ENCODE measurements at places on chromosomes 5 and 9.

- DNase-seq: no peak
Measured at GRCh38 chr5:29017501-29017900, 1979.1 kb upstream of the CDH9 start.

DNA sequence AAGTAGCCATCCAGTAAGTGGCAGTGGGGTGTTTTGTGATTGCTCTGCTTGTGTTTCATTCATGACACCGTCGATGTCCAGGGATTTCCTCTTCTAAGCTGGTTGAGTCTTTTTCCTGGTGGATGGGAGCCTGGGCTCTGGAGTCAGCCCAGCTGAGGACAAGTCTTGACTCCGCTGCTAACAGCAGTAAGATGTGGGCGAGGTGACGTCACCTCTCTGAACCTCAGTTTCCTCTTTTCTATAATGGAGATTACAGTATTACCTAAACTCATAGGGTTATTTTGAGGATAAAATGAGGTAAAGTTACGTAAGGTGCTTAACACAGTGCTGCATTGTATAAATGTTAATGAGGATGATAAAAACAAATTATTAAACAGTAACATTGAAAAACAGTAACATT, 21.3 kb downstream of the FGF1 start:
- DNase-seq: no peak

DNA sequence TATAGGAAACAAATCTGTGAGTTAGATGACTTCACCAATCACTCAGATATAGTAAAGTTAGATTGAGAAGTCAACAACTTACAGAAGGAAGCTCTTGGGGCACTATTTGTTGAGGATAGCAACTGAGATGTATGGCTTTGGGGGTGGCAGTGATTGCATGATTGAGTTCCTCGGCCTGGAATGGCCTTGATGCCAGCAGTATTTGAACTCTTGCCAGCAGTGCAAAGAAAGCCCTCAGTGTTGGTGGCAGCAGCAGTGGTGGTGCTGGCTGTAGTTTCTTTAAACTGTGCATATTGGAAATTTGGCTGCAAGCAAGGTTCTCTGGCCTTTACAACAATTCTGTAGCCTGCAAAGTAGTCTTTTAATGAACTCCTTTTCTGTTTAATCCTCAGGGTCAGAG, 41.4 kb upstream of the PJA2 start:
- no peak for DNase-seq

DNA sequence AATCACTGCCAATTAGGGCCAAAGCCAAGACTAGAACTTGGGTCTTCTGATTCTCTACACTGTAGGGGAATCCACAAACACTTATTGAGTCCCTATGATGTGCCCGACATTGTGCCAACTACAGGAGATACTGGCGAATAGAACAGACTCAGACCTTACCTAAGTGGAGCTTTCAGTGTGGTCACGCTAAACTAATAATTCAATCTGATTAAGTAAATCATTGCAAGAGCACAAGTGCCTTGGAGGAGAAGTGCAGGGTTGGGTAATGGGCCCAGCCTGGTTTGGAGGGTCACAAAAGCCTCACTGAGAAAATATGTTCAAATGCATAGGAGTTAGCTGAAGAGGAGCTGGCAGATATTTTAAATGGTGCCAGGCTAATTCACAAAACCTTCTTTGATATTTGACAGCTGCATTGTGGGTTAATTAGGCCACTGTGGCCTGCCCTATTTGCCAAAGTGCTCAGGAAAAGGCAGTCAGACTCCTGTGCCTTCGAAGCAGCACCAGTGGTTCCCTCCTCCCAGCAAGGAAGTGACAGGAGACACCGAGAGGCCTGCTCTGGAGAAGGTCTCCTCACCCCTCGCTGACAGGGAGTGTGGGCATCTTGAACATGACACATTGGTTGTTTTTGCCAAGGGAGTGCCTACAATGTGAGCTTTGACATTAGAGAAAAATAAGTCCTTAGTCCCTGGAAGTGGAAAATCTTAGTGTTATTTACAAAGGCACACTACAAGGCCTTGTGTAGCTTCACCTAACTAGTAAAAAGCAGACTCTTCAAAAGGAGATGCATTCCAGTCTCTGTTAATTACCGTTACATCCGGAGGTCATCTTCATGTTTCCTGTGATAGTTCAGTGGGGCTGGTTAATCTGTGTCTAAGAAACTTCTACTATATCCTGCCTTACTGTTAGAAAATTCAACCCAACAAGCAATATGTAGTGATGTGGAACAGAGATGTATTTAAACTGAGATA, 24.1 kb upstream of the TRAF1 start:
- no peak for DNase-seq

GRCh38 chr5:147753765-147754164, 28.8 kb downstream of the JAKMIP2 start:
- DNase-seq: no peak

DNA sequence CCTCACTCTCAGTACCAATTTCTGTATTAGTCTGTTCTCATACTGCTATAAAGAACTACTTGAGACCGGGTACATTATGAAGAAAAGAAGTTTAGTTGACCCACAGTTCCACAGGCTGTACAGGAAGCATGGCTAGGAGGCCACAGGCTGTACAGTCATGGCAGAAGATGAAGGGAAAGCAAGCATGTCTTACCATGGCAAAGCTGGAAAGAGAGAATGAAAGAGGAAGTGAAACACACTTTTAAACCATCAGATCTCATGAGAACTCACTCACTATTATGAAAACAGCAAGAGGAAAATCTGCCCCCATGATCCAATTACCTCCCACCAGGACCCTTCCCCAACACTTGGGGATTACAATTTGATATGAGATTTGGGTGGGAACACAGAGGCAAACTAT, 698.8 kb downstream of the CDH9 start:
- no peak for DNase-seq

DNA sequence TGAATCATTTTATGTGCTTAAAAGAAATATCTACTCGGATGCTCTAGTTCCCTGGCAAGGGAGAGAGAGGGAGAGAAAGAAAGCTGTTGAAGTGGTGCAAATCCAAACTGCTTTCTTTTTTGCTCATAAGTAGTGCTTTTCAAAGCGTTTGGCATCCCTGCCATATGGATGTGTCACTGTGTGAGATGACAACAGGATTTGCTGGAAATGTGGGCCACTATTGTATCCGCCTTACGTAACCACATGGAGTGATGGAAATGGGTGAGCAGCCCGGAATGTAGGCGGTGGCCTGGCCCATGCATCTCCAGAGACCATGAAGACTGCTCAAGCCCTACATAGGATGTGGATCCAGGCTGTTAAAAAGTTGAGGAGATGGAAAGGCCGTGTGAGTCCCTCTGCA, 30.8 kb downstream of the TJP2 start:
- DNase-seq: no peak

DNA sequence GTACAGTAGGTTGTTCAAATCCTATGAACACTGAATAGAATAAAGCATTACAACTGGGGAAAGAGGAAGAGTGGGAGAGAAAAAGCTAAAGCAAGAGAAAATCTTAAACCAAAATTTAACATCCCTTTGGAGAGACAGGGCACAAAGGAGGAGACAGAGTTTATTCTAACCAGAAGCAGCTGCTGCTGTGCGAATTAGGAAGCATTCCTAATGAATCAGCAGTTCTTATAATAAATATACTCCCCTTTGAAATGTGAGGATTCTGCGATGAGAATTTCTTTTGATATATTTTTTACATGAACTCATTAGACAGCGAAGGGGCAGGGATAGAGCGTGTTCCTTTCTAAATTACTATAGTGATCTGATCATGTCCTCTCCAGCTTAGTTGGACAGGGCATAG, 233.4 kb downstream of the DENND1A start:
- no peak for DNase-seq
